ENCODE measurements at places on chromosomes 3 and 15. TPM values are rescaled to one million over a fixed set of nuclear protein-coding genes. Genes with fewer than 3 reads are reported as not detected.

NAA50 gene
- total RNA-seq: 142 TPM

- no peak overlapping the region for H3K4me3 ChIP-seq
- no peaks in the 10 kb centered on the region for H3K4me1 ChIP-seq
- no peak for DNase-seq
- no peaks in the 10 kb centered on the region for H3K27me3 ChIP-seq
- H3K36me3 ChIP-seq: no peaks in the 10 kb centered on the region
- no peak overlapping the region for H3K27ac ChIP-seq
Measured at GRCh38 chr3:197014024-197014423, 15.6 kb downstream of the MELTF start.

DZIP3 gene
- total RNA-seq: 6.5 TPM

GRCh38 chr3:27366062-27366591 lies 3.1 kb downstream of the NEK10 start:
- no peaks in the 10 kb centered on the region for H3K27me3 ChIP-seq
- H3K36me3 ChIP-seq: peaks cover 12% of the 10 kb centered on the region
- no peak overlapping the region for H3K27ac ChIP-seq

VWA5B2 gene
- not detected for total RNA-seq

DNA sequence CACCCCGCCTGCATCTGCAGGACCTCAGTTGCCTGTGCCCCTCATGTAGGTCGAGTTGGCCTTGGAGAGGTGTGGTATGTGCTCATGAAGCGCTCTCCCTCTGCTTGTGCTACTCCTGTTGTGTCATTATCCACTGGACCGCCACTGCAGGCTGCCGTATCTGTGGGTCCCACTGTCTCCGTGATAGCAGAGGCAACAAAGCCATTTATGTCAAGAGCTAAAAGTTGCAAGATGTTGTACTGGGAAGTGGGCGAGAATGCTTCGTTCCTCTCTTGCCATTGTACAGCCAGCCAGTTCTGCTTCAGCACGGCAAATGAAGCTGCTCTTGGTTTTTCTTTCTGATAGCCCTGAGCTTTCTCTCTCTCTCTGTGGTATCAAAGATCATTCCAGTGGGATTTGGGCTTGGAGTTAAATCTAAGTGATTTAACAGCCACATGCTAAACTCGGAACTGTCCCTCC lies 89.0 kb downstream of the TMEM212 start:
- no peaks in the 10 kb centered on the region for H3K4me1 ChIP-seq
- no peak for DNase-seq
- no peak overlapping the region for H3K4me3 ChIP-seq

DNA sequence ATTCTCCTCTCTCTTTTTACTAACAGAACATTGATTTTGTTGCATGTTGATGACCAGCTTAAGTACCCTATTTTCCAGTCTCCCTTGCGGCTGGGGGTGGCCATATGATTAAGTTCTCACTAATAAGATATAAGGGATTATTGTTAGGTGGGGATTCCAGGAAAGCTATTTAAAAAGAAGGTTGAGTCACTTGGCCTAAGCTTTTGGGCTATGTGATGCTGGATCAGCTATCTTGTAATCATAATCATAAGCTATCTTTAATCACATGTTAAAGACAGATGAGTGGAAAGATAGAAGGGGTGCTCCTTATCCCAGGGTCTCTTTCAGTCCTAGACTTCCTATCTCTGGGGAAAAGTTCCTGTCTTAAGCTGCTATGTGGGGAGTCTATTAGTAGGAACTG lies 59.9 kb downstream of the CGNL1 start:
- no peaks in the 10 kb centered on the region for H3K27me3 ChIP-seq
- no peak for DNase-seq

DNA sequence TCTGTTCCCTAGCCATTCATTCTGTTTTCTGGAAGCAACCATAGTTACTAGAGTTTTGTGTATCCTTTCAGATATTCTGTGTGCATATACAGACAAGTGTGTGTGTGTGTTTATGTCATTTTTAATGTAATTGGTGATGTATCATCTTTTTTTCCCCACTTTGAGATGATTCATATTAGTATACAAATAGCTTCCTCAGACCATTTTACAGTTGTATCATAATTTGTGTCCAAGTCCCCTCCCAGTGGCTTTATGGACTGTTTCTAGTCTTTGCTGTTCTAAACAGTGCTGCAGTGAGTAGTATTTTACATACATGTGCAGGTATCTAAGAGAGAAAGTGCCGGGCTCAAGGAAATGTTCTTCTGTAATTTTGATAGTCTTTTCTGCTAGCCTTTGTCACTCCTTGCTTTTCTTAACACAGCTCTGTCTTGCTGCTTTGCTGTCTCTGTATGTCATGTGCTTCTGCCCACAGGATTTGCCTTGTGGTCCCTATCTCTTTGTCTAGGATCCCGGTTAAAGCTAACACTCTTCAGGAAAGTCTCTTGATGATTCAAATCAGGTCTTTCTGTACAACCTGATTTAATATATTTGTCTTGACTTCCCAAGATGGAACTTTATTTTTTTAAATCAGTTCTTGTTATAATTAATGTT lies 31.5 kb upstream of the FBXL22 start:
- peak; percentile 15 for DNase-seq
- no peak overlapping the region for H3K4me3 ChIP-seq
- no peaks in the 10 kb centered on the region for H3K27me3 ChIP-seq
- H3K36me3 ChIP-seq: peaks cover 7% of the 10 kb centered on the region
- no peaks in the 10 kb centered on the region for H3K4me1 ChIP-seq

GRCh38 chr3:60070366-60070765 lies 1020.5 kb upstream of the CFAP20DC start:
- no peak overlapping the region for H3K4me3 ChIP-seq
- no peaks in the 10 kb centered on the region for H3K36me3 ChIP-seq
- no peaks in the 10 kb centered on the region for H3K27me3 ChIP-seq
- no peak overlapping the region for H3K27ac ChIP-seq
- H3K4me1 ChIP-seq: peaks cover 4% of the 10 kb centered on the region
- no peak for DNase-seq

GRCh38 chr15:63968122-63968524 lies 78.2 kb downstream of the DAPK2 start:
- H3K4me1 ChIP-seq: peaks cover 7% of the 10 kb centered on the region
- no peak for DNase-seq
- no peaks in the 10 kb centered on the region for H3K27me3 ChIP-seq
- no peak overlapping the region for H3K4me3 ChIP-seq
- no peaks in the 10 kb centered on the region for H3K36me3 ChIP-seq
- H3K27ac ChIP-seq: no peak overlapping the region

GRCh38 chr3:67048715-67049074 lies 50.6 kb downstream of the KBTBD8 start:
- no peak for DNase-seq
- H3K27me3 ChIP-seq: no peaks in the 10 kb centered on the region
- no peaks in the 10 kb centered on the region for H3K36me3 ChIP-seq

NMNAT3 gene
- total RNA-seq: not detected
